ENCODE measurements at places on chromosomes 7 and 10.

DNA sequence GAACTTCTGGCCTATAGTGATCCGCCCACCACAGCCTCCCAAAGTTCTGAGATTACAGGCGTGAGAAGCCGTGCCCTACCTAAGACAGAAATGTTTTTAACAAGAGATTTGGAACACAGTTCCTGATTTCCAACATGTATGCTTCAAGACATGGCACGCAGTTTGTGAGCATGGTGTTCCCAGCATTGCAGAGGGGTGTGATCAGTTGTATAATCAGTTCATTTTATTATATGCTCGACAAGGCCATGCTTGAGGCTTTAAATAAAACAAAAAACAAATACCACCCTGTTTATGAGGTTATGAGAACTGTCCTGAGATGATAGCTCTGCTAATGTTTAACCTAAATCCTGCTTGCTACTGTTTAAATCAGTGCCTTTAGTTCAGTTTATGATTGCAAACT lies 60.2 kb downstream of the TASOR2 start:
- DNase-seq, result no peak

DNA sequence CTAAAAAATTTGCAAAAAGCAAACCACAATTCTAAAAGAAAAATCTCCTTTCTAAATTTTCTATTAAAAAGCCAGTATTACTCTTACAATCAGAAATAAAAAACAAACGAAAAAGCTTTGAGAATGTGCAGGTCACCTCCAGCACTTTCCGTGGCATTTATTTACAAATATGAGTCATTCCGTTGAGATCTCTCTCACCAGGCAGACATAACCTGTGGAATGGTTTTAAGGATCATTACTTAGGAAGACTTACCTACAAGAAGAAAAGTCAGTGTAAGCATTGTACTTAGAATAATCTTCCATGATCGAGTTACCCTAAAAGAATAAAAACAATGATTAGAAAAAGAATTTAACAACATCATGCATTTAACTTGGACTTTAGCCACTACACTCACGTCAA lies 3.3 kb downstream of the SUN3 start:
- DNase-seq, result no peak

GRCh38 chr10:103696411-103697145 lies 158.8 kb downstream of the SH3PXD2A start:
- no peak for DNase-seq

DNA sequence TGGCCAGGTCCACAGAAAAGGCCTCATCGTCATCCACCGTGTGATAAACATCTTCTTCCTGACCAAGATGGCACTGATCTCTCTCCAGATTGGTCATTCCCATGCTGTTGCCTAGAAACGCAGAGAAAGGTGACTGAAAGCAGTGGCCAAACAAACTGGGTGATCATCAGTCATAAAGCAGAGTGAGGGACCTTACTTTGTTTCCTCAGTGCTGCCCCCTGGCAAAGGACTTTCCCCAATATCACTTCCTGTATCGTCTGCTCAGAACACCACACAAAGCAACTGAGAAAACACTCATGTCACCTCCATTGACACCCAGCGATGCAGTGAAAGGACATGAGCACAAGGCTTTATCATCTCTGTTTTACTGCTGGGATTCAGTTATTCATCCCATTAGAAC lies 40.0 kb upstream of the TM9SF3 start:
- DNase-seq, result no peak

DNA sequence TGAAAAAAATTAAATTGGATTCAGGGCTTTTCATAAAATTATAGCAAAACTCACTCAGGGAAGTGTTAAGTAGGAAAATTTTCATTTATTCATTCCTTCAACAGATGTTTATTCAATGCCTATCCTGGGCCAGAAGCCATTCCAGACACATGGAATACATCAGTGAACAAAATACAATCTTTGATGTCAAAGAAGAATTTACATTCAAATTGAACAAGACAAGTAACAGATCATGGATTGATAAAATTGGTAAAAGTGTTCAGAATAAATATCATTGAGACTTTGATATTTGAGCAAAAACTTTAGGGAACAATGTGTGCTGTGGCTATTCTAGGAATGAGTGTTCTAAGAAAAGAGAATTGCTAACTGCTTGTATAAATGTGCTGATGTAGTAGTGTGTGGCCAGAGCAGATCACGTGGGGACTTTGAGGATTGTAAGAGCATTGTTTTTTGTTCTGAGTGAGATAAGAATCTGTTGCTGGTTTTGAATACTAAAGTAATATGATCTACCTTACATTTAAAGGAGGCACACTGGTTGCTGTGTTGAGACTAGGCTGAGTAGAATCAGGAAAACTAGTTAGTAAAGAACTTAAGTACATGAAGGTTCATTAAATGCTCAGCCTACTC lies 957.2 kb downstream of the PCDH15 start:
- DNase-seq, result no peak

DNA sequence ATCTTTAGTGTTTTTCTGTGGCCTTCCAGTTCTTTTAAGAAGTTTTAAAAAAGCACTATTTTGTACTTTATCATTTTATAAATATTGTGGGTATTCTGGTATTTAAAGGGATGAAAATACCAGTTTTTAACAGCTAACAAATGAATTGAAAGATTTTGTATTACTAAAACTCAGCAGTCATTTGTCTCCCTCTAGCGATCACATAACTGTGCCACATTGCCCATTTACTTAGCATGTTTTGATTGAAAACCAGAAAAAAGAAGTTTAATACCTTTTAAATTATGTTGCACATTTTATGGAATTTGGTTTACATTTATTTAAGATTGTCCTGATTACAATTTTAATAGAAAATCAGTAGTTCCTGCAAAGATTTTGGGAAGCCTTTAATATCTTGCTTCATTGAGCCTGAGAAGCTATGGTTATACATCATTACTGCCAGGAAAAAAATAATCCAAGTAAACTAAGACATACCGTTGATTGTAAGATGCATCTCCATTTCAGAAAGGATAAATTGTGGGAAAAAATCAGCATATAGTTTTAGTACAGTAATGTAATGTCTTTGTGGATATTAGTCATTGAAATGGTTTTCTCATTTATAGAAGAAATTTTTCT lies 34.9 kb downstream of the TAX1BP1 start:
- peak; percentile 74 for DNase-seq
